NCI-H774 (cell line): ENCODE measurements at places on chromosomes 6 and 20.

- DNase-seq: no peak
These were observed 24.8 kb upstream of the EZR start for GRCh38 chr6:158843751-158844683.

DNA sequence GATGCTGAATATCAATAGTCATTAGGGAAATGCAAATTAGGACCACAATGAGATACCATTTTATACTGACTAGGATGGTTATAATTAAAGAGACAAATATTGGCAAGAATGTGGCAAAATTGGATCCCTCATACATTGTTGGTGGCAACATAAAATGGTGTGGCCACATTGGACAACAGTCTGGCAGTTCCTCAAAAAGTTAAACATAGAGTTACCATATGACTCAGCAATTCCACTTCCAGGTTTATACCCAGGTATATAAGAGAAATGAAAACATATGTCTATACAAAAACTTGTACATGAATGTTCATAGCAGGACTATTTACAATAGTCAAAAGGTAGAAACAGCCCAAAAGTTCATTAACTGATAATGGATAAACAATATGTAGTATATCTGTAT lies 2.0 kb upstream of the CRIP3 start:
- no peak for DNase-seq

DNA sequence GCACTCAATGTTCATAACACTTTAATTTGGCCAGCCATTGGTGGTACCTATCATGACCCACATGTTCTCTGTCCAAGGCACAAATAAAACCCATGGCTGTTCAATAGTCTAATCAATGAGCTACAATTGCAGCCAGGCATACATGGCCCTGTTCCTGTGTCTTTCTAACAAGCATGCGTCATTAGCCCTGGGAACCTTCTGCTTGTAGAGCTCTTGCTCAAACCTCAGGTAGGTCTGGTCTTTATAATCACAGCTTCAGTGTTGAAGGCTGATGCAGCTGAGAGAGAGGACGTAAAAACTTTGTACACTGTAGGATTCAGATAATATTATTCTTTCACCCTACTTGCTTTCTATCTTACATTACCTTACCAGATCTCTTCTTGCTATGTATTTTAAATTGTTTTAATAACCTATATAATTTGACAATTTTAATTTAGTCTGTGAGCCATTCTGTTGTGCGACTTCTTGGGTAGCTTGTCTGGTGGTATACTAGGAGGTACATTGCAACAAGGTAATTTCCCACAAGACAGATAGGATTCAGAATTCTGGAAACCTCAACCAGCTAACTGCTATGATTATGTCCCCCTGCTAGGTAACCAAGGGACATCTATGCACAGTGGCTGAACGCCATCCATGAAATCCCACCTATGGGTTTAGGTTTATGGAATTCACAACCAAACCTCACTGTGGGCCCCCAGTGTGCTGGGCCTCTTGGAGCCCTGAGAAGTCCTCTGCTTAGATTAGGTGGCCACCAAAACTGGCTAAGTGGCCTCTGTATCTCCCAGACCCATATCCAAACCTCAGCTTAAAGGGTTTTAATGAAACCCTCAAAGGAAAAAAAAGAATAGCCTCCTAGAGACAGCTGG lies 55.4 kb upstream of the RIPOR2 start:
- DNase-seq: no peak

GRCh38 chr6:159727717-159728445 lies 575 bp downstream of the WTAP start:
- DNase-seq: no peak
